ENCODE measurements at places on chromosomes 5 and 9.

GRCh38 chr5:72234265-72234700 is 85.8 kb downstream of the MRPS27 start:
- no peak for DNase-seq

DNA sequence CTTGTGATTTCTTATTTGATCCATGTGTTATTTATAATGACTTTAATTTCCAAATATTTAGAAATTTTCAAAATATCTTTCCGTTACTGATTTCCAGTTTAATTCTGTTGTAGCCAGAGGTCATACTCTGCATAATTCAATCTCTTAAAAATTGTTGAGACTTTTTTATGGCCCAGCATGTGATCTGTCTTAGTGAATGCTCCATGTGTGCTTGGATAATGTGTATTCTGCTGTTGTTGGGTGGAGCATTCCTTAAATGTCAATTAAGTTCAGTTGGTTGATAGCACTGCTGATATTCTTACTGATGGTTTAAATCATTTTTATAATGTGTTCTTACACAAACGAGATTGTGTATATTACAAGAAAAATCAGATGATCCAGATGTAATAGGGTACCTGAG is 180.8 kb downstream of the RGS3 start:
- DNase-seq: no peak

DNA sequence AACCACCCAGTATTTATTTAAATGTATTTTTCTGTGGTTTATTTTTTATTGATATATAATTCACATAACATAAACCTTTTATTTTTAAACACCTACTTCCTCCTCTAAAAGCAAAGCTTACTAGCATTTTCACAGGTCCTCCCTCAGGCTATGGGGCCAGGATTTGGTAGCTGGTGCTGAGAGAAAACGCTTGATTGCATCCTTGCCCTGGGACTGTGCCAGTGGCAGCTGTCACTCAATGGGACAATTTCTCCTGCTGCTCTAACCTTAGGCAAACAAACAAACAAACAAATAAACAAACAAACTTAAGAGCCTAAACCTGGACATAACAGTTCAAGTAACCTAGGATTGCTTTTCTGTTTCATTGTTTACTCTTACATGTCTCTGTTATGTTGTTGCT is 102.7 kb downstream of the FOCAD start:
- DNase-seq: no peak

DNA sequence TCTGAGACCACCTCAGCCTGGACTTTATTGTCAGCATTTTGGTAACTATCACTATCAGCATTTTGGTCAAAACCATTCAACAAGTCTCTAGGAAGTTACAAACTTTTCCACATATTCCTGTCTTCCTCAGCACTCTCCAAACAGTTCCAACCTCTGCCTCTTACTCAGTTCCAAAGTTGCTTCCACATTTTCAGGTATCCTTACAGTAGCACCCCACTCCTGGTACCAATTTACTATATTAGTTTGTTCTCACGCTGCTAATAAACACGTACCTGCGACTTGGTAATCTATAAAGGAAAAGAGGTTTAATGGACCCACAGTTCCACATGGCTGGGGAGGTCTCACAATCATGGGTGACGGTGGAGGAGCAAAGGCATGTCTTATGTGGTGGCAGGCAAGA is 551.3 kb downstream of the DMRTA1 start:
- DNase-seq: no peak

DNA sequence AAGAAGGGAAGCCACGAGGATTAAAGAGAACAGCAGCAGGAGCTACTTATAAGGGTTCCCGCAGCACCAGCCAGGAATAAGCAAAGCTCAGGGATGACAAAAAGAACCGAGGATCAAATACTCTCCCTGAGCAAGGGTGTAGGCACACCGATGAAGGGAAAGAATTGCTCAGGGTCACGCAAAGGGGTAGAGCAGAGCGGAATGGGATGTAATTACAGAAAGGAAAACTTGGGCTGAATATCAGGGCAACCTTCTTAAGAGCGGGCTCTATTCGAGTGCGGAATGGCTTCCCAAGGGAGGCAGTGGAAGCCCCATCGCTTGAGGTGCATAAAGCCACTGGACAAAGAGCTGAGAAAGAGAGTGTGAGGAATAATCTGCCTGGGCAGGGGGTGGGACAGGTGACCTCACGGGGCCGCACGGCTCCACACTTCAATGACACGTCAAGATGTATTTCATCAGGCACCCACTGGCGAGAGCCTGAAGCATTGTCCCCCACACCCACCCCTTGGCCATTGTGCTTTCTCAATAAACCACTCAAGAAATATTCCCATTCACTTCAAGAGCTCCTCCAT is 162.2 kb downstream of the EBF1 start:
- DNase-seq: no peak

GRCh38 chr9:135605238-135605781 is 34.0 kb downstream of the GLT6D1 start:
- DNase-seq: no peak

DNA sequence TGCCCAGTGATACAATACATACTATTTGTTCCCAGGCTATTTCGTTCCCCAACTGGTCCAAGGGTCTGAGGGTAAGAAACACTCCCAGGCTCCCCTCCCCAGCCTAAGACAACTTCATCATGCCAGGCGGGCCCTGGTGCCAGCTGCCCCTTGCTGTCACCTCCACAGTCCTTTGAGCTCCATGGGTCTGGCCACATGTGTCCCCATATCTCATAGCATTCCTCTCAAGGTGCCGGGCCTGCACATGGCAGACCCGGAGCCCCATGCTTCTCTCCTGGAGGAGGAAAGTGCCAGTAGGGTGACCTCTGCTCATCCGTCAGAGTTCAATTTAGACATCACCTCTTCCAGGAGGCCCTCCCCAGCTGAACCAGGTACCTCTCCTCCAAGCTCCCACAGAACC is 120.5 kb downstream of the C5orf15 start:
- no peak for DNase-seq

- DNase-seq: no peak
These were observed 59.5 kb downstream of the NUDT12 start for GRCh38 chr5:103503066-103503465.

DNA sequence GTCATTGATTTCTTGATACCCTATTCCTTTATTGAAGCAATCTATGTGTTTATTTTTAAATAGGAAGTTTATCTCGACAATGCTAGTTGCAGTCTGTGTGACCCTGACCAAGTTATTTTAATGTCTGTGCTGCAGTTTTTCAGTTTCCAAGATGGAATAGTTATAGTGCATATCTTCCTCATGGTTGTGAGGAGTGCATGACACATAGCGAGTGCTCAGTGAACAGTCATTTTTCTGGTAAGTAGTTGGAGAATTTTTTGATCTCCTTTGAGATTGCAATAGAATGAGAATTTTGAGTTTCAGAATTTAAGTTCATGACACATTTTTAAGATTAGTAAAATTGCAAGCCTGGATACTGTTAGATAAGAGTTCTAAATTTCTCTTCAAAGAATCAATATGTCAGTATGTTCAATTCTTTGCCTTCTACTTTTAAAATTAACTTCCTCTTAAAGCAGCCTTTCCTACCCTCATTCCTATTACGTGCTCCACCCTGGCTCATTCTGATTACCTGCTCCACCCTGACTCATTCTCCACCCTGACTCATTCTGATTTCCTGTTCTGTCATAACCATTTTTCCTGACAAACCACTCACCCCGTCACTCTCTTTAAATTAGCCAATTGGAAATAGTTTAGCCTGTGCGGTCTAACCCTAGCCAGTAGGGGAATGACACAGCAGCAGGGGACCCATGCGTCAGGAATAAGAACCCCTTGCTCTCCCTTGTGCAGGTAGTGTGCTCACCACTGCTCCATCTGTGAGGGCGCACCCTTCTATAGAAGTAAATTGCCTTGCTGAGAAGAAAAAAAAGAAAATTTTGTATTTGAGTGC is 30.7 kb downstream of the SPIN1 start:
- DNase-seq: no peak

DNA sequence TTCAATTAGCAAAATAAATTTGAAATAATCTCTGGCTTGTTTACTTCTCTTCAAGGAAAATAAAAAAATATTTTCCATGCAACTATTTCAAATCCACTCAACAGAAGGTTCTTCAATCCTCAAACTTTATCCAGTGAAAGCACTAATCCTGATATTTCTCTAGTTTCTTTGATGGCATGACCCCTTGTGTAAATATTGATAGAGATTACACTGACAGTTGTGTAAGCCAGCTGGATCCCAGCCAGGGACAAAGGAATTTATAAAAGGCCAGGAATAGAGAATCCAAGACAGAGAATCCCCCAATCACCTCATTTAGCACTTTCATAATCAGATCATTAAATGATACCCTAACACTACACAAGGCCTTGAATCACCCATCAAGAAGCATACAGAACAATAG is 135.2 kb downstream of the GNA14 start:
- no peak for DNase-seq

DNA sequence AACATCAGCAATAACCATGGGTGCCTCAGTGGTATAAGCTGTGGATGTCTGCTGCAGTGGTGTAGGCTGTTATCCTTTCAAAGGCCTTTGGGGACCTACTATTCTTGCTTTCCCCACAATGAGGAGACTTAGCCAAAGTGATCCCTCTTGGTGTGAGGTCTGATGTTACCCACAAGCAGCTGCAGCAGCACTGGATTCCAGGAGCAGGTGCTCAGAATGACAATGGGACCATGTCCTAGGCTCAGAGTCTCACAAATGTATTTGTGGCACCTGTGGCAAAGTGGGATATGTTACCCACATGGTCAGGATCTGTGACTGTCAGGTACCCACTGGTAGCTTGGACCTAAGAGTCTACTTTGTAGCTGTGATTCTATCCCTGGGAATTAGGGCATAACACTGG is 70.4 kb downstream of the RNF130 start:
- DNase-seq: no peak

- DNase-seq: no peak
These were observed 56.6 kb downstream of the SNCAIP start for GRCh38 chr5:122368510-122369251.

GRCh38 chr5:158531860-158532259 is 567.9 kb downstream of the EBF1 start:
- no peak for DNase-seq

- no peak for DNase-seq
These were observed 479.1 kb downstream of the CCDC171 start for GRCh38 chr9:16031971-16032370.

DNA sequence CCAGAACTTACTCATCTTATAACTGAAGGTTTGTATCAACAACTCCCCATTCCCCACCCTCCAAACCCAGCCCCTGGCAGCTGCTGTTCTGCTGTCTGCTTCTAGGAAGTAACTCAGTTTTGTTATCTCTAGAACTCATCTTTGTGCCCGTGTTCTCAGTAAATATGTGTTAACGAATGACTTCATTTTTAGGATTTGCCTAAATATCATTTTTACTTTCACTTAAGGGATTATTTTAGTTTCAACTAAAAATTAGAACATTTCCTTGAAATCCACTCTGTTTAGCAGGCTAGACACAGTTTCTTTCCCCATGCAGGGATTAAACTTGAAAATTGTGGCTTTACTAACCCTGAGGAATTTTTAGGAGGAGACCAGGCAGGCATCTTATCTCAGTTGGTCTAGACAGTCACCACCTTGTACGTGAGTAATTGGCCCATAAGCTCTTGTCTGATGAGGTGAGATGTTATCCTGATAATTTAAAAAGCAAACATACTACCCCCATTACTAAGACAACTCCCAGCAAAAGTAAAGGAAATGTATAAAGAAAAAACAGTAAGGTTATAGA is 68.2 kb upstream of the TNFAIP8 start:
- no peak for DNase-seq
